ENCODE measurements at places on chromosomes 7 and 10.

DNA sequence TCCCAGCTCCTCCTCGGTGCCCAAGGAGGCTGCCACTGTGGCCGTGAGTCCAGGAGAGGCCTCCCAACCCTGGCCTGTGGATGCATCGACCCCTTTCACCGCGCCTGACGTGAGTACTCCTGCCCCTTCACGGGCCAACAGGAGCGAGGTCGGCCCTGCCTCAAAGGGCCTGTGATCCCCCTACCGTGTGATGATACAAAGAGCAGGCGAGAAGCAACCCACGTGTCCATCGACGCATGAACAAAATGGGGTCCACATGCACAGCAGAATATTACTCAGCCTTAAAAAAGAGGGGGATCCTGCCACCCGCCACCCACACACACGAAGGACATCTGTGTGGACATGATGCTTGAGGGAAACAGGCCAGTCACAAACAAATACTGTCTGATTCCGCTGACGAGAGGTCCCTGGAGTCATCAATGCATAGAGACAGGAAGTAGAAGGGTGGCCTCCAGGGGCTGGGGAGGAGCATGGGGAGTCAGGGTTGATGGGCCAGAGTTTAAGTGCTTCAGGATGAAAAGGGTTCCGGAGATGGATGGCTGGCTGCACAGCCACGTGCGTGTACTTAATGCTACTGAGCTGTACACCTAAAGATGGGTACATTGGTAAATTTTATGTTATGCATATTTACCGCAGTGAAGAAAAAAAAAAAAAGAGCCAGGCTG lies 151.9 kb downstream of the PRKAG2 start:
- no peak for DNase-seq

DNA sequence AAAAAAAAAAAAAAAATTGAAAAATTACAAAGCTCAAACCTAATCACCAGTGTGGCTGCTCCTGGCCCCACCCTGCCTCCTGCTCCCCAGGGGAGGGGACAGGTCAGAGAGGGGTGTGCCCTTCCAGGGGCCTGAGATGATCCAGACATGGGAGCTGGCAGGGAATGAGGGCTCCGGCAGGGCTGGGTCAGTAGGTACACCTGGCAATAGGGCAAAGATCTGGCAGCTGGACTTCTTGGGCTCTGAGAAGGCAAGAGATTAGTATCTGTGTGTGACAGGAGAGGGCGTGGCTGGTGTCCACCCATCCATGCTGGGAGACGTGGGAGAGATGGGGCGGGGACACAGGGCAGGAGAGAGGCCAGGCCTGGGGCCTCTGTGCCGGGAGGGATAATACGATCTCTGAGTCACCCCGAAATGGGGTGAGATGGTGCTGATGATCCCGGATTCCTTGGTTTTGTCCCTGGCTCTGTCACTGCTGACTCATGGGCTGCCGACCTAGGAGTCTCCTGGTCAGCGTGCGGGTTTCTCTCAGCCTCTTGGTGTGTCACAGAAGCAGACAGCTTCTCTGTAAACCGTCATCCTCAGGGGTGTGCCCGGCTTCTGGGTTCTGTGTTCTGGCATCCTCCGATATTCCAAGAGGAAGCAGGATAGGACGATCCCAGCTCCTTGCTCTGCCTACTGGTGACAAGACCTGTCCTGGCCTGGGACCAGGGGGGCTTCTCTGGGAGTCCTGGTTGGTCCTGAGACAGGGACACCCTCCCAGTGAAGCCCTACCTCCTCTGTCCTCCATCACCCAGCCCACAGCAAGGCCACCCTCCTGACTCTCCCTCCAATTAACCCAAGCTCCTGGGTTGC lies 8.2 kb upstream of the CLDN4 start:
- DNase-seq: no peak

DNA sequence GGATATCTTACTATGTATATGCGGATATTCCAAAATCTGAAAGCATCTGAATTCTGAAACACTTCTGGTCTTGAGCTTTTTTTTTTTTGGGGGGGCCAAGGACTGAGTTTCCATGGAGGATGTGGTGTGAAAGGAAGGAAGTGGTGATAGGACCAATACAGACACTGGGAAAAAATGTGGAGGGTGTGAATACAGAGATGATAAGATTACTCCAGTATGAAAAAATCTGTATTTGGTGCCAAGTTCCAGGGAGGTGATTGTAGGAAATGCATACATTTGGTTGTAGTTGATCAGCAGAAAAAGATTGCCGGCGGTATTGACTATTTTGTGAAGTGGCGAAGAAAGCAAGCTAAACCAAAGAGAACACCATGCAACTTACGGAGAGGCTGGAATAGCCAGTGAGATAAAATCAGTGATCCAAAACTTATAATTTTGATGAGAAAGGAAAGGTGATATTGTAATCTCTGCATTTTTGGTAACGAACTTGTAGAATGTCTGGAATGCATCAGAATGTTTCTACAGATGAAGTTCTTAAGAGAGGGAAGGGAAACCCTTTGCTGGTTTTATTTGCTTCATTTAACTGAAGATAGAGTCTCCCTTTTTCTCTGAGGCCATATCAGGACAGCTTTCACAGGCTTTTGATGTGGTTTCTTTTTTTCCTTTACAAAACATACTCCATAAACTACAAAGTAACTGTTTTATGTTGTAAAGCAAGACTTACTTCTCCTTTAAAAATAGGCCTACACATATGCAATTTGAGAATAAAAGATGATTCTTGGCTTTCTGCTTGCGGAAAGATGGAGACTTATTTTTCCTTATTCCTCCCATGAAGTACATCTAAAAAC lies 6.0 kb downstream of the WDR37 start:
- no peak for DNase-seq

- DNase-seq: no peak
Observed at GRCh38 chr7:4712281-4713182, 30.4 kb downstream of the FOXK1 start.

- DNase-seq: no peak
Observed at GRCh38 chr7:131161103-131161502, 166.6 kb upstream of the MKLN1 start.

DNA sequence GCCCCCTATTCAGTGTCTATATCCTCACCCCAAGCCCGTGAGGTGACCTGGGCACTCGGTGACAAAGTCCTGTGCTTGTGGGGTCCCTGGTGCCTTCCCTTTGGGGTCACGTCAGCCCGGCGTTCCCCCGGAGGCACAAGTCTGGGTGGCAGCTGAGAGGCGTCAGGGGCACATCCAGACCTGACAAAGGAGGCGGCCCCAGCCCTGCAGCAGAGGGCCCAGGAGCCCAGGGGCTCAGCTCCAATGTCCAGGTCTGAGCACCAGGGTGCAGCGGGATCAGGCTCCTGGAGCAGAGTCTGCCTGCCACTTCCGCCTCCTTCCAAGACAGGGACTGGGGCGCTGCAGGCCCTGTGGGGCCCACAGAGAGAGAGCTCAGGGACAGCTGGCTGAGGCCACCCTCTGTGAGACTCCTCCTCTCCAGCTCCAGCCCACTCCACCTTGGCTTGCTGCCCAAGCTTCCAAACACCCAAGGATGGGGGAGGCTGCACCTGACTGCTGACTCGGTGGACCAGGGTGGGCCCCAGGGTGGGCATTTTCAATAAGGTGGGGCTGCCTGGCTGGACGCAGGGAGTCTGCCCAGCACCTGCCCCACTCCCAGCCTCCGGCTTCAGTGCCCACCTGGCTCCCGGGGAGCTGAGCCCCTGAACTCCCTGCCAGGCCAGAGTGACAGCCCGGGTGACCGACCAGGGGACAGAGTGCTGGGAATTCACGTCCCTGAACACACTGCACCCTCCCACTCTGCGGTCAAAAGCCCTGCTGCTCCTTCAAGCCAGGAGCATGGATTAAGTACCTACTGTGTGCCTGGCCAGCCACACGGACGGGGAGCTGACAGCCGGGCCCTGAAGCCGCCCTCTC lies 1.0 kb upstream of the KNDC1 start:
- DNase-seq: no peak

DNA sequence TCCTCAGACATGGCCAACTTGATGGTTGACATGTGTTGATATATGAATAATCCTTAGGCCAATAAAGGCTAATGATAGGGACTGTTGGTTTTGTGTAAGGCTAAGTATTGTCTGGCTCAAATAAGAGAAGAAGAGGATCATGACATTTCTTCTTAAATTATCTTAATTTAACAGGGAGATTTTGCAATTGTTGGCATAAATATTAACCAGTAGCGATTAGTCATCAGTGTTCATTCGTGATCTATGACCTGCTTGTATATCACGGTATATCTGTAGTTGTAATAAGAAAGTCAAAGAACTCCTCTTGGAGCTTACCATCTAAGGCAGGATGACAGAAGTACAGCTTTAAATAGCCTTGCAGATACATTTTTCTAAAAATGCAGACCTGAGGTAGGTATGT lies 196.4 kb downstream of the CREB5 start:
- DNase-seq: no peak

GRCh38 chr10:55065185-55065584 lies 264.2 kb upstream of the PCDH15 start:
- DNase-seq: no peak

Measured in activated CD8-positive, alpha-beta memory T cell treated with anti-CD3 and anti-CD28 coated beads, Interleukin-2, amount 50 U/mL, for 48 hours (primary cell).